GDM1 (cell line): ENCODE measurements at places on chromosomes 1 and 21.

DNA sequence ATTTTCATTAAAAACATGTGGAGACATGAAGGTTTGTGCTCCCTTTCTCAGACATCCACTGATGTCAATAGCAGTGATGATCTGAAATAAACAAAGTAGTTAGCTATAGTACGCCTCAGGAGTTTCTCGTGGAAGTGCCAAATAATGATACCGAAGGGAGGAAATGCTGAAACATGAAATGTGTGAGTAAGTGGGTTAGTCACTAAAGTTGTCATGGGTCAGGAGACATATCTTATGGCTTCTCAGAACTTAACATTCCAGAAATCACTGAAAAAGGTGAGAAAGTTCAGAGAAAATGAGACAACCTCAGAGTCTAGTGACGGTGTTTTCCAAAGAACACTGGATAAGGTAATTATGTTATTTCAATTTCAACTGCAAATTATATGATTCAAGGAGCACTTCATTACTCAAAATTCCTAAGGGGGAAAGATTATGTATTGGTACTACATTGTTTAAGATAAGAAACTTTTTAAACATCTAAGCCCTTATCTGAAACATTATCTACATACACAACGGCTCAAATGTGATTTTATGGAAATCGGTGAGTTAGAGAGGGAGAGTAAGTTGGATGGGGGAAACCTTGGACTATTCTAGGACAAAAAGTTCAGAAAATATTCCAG is 20.6 kb downstream of the NIBAN1 start:
- no peak for DNase-seq

DNA sequence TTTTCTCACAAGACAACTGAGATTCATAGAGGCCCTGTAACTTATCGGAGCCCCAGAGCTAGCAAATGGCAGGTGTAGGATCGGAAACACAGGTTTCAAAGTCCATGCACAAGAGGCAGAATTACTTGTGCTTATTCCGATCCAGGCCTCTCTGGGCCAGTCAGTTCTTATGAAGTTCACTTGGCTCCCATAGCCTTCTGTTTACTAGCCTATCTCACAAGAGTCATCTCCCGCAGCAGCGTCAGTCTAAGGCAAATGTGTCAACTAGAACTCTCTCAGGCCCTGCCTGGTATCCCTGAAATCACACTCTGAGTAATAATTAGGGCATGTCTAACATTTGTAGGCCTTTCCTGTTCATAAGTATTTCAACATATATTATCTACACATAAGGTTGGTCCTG is 43.3 kb downstream of the PHC2 start:
- no peak for DNase-seq

DNA sequence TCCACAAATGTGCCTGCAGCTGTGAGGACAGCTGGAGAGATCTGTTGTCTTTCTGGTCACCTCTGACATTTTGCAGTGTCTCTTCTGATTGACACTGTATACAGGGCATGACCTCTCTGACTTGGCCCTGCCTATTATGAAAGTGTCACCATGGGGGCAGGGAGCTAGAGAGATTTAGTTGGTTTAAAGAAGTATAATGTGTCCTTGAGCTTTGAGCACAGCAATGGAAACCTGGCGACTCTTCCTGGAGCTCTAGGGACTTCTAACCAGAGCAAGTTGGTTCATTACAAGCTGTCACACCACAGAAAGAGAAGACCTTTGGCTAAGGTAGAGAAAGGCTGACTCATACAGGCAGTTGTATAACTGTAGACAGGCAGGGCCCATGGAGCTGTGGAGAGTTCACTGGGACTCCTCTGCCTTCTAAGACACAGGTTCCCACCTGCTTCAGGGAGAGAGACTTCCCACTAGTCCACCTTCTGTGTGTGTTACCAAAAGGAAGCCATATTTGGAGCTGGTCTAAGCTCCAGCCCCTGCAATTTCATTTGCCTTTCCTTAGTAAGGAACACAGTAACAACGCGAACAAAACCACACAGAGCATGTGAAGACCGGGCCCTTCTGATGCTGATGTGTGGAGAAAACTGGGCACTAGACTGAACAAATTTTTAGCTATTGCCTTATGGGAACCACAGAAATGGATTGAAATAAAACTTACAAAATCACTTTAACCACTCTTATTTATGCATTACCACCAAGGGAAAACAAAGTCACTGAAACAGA is 90.5 kb upstream of the ADAR start:
- DNase-seq, result no peak

DNA sequence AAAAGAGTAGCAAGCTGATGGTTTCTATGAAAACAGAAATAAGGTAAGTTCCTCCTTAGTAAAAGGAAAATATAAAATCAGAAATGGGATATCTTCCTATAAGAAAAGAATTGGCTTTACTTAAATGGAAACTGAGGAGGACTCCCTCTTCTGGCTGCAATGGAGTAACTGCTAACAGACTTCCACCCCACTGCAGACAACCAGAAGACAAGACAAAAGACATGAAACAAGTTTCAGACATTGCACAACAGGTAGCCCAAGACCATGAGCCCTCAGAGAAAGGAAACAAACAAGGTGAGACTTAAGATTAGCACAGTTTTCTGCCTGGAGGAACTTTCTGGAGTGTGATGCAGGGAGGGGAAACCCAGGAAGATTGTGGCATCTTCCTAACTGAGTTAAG is 17.0 kb upstream of the OLFML2B start:
- DNase-seq, result no peak

DNA sequence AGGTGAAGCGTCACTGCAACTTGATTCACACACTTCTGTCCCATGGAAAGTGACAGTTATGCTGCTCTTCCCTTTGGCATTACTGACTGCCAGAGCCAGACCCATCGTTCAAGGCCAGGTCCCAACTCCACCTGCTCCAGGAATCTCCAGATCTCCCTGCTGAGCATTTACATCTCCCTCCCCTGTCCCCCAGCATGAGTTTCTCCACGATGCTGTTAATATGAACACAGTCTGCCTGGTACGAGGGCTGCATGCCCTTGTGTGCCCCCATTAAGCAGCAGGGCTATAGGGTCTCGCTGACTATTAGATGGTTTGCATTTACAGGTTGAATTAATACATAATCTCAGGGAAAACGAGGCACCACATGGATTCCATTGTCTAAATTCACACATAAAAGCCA is 4.3 kb downstream of the F3 start:
- DNase-seq, result no peak

GRCh38 chr1:22388671-22389450 is 62.8 kb upstream of the ZBTB40 start:
- DNase-seq, result no peak

DNA sequence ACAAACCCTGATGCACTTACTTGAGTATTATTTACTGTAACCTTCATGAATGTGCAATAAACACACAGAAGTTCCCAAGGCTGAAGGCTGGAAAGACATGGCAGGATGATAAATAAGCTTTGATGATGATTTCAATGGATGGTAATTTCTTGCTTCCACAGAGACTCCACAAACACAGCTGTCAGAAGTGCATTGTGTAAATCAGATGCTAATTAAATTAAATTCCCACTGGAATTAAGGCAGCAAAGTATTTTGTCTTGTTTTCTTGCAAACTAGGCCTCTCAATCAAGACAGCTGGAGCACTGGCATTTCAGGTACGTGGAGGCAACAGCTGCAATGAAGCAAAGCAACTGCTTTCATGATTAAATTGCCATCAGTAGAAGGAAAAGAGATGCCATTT is 24.1 kb downstream of the FAM177B start:
- DNase-seq, result no peak

GRCh38 chr1:16138772-16139221 is 17.1 kb downstream of the EPHA2 start:
- no peak for DNase-seq

DNA sequence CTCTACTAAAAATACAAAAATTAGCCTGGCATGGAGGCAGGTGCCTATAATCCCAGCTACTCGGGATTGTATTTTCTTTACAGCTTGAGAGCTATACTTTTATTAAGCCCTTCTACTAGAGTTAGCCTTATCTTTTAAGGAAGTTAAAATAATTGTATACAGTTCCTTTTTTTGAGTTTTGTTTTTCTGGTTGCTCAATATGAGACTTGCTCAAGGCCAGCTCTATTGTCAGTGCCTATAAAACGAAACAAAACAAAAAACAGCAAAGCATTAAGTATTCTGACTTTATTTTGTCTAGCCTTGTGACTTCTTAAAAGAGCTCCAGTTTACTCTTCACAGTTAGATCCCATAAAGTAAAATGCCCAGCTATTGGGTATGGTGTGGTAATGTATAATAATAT is 17.2 kb downstream of the PKN2 start:
- no peak for DNase-seq

GRCh38 chr1:213905344-213905743 is 82.4 kb upstream of the PROX1 start:
- DNase-seq, result no peak

GRCh38 chr21:18138507-18138906 is 106.1 kb upstream of the CHODL start:
- no peak for DNase-seq

DNA sequence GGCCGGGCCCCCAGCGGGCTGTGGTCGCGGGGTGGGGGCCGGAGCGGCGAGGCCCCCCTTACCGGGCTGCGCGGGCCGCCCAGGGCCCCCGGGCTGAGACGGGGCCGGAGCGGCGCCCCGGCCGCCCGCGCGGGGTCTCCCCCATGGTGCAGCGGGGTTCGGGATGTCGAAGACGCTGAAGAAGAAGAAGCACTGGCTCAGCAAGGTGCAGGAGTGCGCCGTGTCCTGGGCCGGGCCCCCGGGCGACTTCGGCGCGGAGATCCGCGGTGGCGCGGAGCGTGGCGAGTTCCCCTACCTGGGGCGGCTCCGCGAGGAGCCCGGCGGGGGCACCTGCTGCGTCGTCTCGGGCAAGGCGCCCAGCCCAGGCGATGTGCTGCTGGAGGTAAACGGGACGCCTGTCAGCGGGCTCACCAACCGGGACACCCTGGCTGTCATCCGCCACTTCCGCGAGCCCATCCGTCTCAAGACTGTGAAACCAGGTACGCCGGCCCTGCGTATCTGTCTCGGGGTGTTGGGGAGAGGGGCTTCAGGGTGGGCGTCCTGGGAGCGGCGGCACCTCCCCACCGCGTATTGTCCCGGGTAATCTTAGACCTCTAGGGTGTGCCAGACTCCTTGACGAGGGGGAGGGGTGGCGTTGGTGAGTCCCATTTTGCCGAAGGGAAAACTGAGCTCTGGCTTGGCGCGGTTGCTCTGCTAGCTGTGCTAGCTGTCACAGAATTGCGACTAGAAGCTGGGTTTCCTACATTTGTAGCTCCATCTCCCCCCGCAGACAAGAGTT is 745 bp downstream of the MAGI3 start:
- DNase-seq, result peak; percentile 38
